CD8-positive, alpha-beta memory T cell (primary cell): ENCODE measurements at places on chromosomes 16 and 17.

- DNase-seq, result no peak
Measured at GRCh38 chr16:57123974-57124674, 31.7 kb downstream of the CPNE2 start.

- no peak for DNase-seq
Measured at GRCh38 chr17:37344519-37344918, 31.3 kb upstream of the C17orf78 start.

DNA sequence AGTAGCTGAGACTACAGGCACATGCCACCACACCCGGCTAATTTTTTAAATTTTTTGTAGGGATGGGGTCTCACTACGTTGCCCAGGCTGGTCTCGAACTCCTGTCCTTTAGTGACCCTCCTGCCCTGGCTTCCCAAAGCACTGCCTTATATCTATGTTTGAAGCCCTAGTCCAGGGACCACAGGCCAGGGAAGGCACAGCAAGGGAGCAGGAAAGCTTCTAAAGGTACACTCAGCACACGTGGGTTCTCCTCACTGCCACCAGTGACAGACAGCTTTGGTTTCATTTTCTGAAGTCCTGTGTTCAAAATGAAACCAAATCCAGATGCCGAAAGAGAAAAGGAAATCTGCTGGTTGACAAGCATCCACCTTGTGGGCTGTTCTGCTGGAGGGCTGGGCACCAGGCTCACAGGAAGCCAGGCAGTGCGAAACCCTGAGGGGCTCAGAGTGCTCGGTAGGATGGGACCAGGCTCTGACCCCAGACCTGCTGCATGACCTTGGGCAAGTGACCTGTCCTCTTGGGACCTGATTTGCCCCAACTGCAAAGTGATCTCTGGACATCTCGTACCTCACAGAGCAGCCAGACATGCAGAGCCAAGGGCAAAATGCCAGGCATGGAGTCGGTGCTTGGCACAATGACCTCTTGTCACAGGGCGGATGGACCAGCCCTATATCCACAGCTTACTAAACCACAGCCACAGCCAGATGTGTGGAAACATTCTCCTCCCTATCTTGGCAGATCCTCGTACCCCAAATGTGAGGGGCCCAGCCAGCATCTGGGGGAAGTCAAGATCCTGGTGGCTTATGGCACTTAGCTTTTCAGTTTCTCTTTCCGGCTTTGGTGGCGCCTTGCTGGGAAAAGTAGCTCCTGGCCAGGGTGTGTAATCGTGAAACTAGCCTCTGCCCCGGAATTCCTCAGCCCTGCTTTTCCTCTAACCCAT lies 2.8 kb upstream of the SOCS1 start:
- DNase-seq, result peak; percentile 62

DNA sequence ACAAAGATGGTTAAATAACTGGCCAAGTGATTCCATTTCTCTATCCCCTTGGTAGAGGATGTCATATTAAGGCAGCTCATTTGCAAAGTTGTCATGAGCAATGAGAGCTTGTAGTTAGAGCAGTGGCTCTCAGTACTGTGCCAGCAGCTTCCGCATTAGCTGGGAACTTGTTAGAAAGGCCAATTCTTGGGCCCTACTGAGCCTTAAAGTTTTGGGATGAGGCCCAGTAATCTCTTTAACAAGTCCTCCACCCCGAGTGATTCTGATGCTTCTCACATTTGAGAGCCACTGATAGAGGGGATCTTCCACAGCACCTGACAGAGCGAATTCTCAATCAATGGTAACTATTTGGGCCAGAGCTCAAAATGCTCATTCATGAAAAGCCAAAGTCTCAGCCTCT lies 20.2 kb upstream of the CCL1 start:
- no peak for DNase-seq

GRCh38 chr16:53081686-53082407 lies 27.1 kb downstream of the CHD9 start:
- no peak for DNase-seq

DNA sequence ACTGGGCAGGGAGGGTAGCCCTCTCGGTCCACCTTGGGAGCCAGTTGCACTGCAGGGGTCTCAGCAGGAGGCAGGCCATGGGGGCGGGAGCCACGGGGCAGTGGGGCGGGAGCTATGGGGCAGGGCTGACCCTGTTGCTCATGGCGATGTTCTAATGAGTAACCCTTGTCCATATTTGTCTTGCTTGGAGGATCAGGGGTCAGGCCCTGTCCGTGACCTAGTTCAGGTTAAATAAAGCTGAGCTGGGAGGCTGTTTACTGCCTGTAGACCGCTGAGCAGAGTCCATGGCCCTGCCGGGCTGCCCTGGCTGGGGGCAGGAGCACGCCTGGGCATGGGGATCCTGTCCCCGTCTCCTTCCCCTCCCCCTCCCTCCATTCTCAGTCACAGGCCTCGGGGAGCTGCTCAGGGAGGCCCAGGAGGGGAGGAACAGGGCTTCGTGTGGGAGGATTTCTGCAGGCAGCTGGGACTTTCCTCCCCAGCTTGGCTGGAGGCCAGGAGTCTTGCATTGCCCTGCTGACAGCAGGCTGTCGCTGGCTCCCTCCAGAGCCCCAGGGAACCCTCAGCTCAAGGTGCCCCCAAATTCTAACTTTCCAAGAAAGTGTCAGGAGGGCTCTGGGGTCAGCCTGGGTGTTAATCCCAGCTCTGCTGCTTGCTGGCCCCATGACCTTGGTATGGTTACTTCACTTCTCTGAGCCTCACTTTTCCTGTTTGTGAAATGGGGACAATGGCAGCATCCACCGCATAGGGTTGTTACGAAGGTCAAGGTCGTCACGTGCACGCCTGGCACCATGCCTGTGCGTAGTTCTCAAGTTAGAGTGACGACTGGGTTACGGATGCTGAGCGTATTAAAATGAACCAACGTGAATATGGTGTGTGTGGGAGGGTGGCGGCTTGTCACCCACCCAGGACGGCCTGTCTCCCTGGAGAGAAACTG lies 6.1 kb upstream of the SERPINF2 start:
- no peak for DNase-seq

- no peak for DNase-seq
Measured at GRCh38 chr16:1020091-1020399, 38.5 kb downstream of the SOX8 start.

DNA sequence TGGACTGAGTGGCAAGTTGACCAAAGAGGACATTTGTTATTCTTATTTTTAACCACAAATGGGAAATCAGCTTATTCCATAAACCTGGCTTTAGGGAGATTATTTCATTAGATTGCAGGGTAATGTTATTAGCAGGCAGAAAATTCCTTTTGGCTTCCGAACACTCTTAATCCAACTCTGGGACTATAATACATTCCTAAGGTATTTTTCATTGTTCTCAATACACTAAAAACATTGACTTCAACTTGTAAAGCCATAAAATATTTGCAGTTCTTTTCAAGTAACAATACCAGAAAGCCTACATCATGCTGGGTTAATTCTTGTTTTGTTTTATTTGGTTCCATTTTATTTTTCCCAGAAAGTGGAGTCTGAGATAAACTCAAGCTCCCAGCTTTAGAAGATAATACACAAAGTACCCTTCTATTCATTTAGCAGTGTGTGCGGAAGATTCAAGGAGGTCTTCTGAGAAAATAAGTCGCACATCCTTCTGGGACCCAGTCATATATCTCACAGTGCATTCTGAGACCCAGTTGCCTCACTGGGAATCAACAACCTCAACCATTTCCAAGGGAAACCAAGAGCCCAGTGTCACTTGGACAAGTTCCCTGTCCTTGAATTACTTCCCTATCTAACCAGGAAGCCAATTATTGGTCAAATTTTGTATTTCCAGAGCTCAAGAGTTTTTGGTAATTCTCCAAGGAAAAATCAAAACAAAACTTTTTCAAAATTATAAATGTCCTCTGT lies 389.6 kb upstream of the DYNLRB2 start:
- no peak for DNase-seq

DNA sequence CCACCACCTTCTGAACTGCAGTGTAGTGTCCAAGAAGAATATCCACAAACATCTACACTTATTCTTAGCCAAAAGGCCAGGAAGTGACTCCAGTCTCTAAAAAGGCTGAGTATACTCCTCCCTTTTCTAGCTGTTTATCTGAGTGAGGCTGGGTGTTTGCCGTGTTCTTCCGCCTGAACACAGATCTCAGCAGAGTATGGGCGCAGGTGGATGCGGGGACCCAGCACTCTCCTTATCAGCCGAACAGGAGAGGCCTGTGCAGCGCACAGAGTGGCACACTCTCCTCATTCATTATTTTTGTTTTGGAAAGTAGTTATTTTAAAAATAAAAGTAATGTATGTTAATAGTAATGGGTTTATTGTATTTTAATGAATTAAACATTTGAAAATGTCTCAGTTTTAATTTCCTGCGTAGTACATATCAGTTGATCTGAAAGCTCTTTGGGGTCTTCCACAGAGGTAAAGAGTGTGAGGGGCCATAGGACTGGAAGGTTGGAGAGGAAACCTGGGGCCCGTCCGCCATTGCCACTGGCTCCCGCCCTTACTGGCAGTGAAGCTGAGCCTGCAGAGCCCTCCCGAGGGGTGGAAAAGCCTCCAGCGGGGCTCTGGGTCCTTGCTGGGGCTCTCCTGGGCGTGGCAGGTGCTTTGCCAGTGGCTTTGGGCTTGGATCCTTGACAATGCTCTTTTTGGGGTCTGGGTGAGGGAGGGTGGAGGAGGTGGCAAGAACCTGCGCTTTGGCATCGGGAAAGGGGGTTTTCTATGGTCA lies 53.8 kb downstream of the PDPK1 start:
- no peak for DNase-seq

DNA sequence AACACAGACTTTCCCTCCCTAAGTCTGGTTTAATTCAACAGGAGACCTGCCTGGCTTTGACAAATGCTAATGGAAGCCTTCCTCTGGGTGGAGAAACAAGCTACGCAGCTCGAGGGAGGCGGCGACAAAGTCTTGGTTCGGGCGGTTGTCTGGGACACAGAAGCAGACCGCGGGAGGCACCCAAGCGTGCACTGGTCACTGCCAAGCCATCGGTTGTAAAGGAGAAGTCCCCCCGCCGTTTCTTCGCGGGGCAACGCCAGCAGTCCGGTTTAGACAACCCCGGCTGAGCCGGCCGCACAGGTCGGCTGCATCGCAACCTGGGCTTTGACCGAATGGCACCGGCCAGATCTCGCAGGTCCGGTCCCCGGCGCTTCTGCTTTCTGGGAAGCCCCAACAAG lies 586 bp downstream of the GLYR1 start:
- no peak for DNase-seq

DNA sequence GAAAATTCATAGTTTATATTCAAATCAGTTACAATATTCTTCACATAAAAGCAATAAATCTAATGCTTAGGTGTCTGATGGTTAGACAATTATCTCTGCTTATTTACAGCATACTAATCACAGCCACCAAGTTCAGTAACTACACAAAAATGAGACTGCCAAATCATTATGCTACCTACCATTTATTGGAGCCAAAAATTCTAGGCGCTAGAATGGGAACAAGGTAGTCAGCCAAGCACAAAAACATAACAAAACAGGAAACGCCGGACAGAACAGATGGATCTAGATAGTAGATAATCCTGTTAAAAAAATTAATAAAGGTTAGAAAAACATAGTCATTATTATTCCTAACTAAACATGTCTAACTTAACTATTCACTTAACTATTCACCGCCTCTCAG lies 3.6 kb downstream of the ARL6IP1 start:
- DNase-seq, result no peak

- DNase-seq, result no peak
Measured at GRCh38 chr16:2779978-2780898, 3.2 kb upstream of the ELOB start.

DNA sequence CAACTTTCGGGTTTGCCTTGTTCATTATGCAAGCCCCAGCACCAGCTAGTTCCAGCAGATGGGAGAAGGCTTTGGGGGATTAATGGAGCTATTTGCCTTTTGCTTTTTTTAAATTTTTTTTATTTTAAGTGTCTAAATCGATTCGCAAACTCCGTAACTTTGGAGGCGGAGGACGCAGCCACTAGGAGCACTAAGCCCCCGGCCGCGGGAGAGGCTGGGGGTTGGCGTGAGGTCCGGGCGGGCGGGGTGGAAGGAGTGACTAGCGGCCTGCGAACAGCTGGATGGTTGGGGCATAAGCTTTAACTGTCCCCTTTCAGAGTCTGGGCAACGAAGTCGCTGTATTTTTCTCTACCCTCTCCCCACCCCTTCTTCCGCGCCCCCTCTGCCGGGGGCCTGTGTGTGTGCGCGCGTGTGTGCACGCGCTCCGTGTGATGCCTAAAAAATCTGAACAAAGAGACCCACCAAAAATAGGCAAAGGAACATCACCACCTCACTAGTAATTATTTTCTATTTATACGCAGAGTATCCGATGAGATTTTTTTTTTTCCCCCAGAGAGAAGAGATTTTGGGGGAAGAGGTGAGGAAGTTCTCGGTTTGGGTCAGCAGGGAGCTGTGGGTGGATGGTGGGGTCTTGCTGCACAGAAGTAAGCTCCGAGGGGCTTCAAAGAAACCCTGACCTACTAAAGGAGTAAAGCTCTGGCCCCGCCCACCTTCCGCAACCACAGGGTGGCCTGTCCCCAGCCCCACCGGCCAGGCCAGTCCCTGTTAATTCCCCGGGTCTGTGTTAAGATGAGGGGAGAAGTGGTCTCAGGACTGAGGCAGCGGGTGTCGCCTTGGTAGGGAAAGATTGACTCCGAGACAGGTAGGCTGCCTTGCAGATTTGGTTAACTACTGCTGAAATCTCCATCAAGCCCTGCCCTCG lies 2.3 kb downstream of the SHISA9 start:
- no peak for DNase-seq

GRCh38 chr17:27577884-27578717 lies 52.9 kb upstream of the LGALS9 start:
- DNase-seq, result no peak

GRCh38 chr16:3094289-3095027 lies 4.6 kb downstream of the ZSCAN10 start:
- DNase-seq, result peak; percentile 55

- DNase-seq, result no peak
Measured at GRCh38 chr17:28662527-28662829, 473 bp downstream of the SUPT6H start.

DNA sequence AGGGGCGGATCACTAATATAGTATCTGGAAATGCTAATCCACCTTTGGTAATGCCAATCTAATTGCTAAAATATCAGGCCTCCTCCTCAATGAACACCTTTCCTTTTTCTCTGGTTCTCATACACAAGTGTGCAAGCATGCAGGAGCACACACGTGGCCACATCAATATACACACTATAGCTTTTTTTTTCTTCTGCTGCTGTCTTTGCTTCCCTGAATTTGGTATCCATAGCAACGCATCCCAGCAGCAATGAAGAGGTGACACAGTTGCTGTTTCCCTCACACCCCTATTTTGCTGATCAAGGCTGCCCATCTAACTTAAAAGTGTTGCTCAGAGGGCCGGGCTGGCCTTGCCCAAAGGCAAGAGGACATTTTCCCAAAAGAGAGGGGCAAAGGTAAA lies 15.4 kb downstream of the NOG start:
- no peak for DNase-seq

- DNase-seq, result no peak
Measured at GRCh38 chr17:76318586-76318985, 10.5 kb upstream of the QRICH2 start.

- DNase-seq, result peak; percentile 90
Measured at GRCh38 chr17:34980353-34980680, at the start of gene LIG3. Gene LIG3 (plus strand): TSS chr17:34980512. CDS start chr17:34983006, 2,494 bp downstream.

GRCh38 chr16:49739381-49739780 lies 116.5 kb downstream of the ZNF423 start:
- no peak for DNase-seq

GRCh38 chr17:19800571-19800970 lies 52.5 kb upstream of the ALDH3A1 start:
- no peak for DNase-seq
